ENCODE measurements at places on chromosomes 5 and 9.

GRCh38 chr5:34609951-34610441 is 46.1 kb upstream of the RAI14 start:
- DNase-seq, result no peak

GRCh38 chr9:76729980-76730737 is 34.1 kb upstream of the PCA3 start:
- DNase-seq, result no peak

DNA sequence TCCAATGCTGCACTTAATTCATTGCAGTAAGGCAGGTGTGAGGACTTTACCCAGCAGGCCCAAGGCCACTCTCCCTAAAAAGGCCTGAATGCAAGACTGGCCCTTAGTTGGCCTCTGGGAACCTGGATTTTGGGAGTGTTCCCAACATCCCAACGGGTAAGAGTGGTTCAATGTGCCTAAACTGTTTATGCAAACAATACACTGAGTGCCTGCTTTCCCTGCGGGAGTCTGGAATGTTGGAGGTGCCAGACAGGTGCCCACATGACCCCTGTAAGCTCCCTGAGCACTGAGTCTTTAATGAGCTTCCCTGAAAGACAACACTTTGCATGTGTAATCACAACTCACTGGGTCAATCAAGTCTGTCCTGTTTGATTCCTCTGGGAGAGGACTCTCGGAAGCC is 37.4 kb downstream of the NSUN2 start:
- DNase-seq, result no peak

DNA sequence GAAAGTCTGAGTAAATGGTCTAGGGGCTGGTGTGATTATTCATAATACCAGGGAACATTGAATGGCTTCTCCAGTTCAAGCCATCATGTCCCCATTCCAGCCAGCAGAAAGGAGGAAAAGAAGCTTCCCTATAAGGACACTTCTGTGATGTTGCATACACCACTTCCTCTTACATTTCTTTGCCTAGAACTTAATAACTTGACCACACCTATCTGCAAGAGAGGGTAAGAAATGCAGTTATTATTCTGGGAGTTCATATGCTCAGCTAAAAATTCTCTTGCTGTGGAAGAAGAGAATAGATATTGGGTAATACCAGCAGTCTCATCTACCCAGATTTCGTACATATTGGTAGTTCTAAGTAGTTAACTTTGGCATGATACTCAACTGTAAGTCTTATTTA is 166.1 kb downstream of the SLC28A3 start:
- no peak for DNase-seq

Measured in stimulated activated CD4-positive, alpha-beta T cell treated with anti-CD3 and anti-CD28 coated beads, Interleukin-4, amount 100 ng/mL, for 24 hours (primary cell).